ENCODE measurements at places on chromosomes 1 and 21.
A peak's percentile ranks its signal among the peaks of the same experiment; 100 is the strongest.

DNA sequence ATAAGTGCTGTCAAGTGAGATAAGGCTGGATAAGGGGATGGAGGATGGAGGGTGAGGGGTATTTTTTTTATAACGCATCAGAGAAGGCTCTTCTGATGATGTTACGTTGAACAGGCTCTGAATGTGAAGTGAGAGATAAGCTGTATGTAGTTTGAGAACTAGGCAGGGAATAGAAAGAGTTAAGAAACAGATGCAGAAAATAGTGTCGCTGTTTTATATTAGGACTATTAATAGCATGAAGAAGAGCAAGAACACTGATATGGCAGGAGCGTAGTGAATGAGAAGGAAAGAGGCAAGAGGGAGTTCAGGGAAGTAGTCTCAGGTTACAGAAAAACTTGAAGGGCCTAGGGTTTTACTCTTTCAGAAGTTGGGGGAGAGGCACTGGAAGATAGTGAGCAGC is 59.8 kb downstream of the GPR88 start:
- DNase-seq, result no peak

DNA sequence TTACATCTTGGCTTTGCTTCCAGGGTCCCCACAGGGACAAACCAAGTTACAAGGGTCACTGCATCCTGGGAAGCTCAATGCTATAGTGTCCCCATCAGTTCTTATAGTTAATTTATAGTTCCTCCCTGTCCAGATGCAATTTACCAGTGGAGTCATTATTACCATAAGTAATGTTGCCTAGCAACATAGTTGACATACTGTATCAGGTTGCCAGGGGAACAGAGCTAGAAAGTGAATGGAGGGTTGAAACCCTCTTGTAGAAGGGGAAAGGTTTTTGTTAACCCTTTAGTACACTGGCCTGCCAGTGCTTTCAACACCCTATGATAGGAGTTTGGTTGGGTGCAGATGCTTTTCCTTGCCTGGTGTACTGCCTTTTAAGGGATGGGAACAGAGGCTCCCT is 34.3 kb upstream of the TTC4 start:
- no peak for DNase-seq

- no peak for DNase-seq
Observed at GRCh38 chr1:3402258-3403010, 52.0 kb upstream of the ARHGEF16 start.

DNA sequence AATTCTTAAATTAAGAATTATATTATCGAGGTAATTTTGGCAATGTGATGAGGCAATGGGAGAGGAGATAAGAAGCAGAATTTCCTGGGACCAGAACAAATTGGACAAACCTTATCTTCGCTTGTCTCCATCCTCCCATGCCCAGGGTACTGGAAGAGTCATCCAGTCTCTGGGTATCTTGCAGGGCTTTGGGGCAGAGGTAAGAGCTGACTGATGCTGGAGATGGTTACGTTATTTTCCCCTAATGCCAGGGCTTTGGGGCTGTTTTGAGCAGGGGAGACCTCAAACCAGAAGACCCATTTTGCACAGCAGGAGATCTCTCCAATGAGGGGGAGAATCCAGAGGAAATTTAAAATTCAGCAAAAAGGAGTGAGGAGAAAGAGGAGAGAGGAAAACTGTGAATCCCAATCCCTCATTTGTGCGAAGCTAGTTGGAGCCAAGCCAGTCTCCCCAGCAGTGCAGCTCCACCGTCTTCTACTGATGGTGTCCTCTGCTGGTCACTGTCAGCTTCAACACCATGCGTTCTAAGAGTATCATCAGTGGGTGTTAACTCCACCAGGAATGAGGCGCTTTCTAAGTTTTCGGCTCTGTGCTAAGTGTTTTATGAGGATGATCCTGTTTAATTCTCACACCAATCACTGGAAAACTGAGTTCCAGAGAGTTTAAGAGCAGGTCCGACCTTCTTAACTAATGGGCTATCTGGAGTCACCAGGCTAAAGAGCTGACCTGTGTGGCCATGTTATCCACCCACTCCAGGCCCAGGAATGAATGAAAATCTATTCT is 86.8 kb upstream of the CD34 start:
- peak; percentile 33 for DNase-seq

GRCh38 chr1:98388441-98388840 is 273.1 kb upstream of the SNX7 start:
- peak; percentile 56 for DNase-seq

- DNase-seq, result no peak
Observed at GRCh38 chr1:30133414-30134055, 589.9 kb downstream of the MATN1 start.

GRCh38 chr1:219626865-219627264 is 14.0 kb upstream of the ZC3H11B start:
- no peak for DNase-seq

DNA sequence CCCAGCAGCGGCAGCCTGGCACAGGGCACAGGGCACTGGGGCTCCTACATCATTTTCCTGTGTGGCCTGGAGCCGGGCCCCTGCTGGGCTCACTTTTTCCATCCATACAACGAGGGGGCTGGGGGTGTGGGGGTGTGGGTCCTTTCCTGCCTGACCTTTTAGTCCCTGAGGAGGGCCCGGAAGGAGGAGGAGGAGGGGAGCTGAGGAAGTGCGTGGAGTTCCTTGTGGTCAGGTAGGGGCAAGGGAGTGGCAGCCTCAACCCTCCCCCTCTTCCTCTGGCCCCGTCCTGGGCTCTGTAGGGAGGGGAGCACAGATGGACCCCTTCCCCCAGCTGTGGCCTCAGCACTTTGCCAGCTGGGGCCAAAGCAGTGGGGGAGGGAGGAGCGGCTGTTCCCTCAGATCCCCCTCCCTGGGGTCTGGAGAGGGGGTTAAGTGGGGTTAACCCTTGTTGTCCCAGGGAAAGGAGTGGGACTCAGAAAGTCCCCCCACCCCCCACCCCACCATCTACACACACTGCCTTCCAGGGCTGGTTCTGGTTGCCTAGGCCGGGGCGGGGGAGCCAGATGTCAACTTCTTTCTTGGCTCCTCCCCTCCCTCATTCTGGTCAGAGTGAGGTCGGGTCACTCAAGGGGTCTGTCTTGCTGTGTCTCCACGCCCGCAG is 5.7 kb downstream of the NTRK1 start:
- DNase-seq, result no peak

GRCh38 chr1:179105393-179105792 is 23.5 kb downstream of the TOR3A start:
- DNase-seq, result no peak

DNA sequence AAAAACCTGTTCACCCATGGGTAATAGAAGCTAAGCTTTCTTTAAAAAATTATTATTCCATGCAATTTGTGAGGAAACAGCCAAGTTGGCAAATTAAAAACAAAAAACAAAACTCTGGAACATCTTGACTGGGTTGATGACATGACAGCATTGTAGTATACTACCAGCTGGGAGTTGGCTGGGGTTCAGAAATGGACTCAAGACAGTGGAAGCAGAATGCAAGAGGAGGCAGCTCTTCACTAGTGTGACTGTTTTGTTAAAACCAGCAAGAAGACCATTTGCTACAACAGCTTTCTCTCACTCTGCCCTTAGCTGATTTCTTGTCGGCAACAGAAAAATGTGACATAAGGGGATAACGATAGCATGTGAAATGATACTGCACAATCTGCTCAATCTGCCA is 1298.9 kb upstream of the ADGRL4 start:
- DNase-seq, result no peak

- DNase-seq, result no peak
Observed at GRCh38 chr1:59136541-59137275, 160.2 kb upstream of the FGGY start.

DNA sequence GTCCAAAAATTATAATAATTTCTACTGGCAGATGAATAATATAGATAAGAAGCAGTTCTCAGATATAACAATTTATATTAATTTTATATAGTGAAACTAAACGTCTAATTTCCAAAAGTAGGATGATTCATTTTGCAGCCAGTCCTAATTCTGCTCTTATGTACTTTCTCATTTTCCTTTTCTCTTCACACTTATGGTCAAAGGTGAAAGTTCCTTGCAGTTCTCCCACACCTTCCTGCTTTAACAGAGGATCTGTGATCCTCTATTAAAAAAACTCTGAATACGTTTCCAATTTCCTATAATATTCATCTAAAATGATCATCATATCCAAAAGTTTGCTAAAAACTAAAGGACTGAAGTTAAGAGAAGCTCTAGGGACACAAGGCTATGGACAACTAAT is 78.5 kb downstream of the KIFAP3 start:
- no peak for DNase-seq

DNA sequence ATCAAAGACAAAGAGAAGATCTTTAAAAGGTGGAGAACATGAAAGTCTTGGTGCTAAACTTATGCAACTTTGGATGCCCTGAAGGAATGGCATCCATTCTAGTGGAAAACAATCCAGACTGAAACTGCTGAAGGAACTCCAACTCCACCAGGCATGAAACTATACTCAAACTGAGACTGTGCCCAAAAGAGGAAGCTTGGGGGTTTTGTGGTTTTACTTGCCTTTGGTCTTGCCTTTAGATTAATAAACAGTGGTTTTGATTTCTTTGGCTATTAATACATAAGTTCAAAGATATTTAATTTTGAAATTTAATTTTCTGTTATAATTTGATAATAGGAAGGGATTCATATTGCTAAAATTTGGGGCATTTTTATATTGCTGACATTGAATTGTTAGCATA is 17.4 kb upstream of the SLC30A10 start:
- DNase-seq, result peak; percentile 31

- DNase-seq, result no peak
Observed at GRCh38 chr1:31617218-31617915, at the start of gene HCRTR1. TSS of gene HCRTR1 (plus strand) at chr1:31617689. CDS start at chr1:31619193, 1,504 bp downstream.

GRCh38 chr1:66450847-66451246 is 83.1 kb upstream of the SGIP1 start:
- DNase-seq, result no peak

GRCh38 chr1:10745886-10746455 is 50.5 kb downstream of the CASZ1 start:
- no peak for DNase-seq

DNA sequence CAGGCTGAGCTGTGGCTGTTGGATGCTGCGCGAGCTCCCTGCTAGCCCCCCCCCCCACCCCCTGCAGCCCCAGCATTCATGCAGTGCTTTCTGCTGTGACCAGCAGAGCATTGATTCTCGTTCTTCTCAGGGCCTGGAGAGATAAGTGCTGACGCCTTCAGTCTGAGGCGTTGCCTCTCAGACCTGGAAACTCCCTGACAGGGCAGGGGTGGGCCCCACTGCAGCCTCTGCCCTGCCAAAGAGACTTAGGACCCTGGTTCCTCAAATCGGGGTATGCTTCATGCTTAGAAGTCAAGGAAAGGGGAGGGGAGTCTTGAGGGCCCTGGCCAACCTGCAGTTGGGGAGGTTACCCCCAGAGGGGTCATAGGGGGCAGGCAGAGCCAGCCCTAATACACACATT is 38.5 kb downstream of the PTPRF start:
- no peak for DNase-seq

DNA sequence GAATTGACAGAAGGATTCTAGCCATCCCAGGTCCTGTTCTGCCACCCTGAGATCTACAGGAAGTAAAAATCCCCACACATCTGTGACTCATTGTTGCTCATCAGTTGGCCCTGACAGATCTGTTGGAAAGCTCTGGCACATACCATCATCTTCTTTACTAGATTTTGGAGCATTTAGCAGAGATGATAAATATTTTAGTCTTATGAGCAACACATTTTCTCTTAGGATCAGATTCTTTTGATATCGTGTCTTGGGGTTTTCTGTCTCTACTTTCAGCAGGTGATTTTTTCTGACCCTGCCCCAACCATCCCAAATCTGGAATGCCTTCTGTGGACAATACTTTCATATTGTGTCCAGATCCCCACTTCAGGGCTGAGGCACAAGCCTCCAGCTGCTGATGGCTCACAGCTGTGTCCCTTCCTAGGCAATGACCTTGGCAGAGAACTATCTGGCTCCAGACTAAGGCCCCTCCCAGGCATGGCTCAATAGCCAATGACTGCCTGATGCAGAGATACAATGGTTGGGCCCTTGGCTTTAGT is 102.8 kb downstream of the GDAP2 start:
- no peak for DNase-seq

DNA sequence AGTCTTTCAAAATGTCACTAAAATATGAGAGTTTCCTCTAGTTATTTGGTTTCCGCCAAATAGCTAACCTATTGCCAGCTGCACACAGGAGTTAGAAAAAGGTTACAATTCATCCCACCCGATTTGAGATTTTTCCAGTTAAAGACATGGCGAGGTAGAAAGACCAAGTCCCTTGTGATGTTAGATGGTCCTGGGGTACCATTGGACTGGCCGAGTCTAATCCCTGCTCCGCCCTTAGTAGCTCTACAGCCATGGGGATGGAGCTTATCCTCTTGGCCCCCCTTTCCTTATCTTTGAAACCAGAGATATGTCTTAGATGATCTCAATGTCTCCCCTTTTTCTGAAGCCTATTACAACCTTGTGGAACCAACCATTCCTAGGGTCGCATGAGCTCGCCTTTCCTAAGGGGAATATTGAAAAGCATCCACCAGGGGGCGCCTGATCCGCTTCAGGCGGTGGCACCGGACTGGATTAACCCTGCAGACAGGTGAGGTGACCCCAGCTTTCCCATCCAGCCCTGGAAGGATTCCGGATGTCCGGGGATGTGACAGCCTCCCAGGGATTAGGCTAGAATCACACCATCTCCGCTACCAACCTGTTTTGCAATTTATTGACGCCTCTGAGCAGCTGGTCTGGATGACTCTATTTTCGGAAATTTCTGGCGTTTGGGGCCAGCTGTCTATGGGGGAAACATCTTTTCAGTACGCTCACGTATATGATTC is 68.3 kb upstream of the SIM2 start:
- peak; percentile 17 for DNase-seq

DNA sequence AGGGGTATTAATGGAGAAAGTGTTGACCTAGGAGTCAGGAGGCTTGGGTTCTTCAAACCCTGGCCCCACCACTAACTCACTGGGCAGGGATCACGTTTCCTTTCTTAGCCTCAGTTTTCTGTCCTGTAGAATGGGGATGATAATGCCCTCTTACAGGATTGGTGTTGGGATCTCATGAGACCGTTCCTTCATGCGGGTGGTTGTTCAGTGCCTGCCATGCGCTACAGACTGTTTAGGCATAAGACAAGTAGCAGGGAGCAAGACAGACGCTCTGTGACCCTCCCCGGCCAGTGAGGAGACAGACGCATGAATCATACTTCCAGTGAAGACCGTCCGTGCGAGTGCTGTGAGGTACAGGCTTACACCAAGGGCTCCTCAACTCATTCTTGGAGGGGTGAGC is 81.7 kb downstream of the MAN1C1 start:
- no peak for DNase-seq

- DNase-seq, result no peak
Observed at GRCh38 chr21:27589781-27590180, 622.9 kb upstream of the ADAMTS5 start.

DNA sequence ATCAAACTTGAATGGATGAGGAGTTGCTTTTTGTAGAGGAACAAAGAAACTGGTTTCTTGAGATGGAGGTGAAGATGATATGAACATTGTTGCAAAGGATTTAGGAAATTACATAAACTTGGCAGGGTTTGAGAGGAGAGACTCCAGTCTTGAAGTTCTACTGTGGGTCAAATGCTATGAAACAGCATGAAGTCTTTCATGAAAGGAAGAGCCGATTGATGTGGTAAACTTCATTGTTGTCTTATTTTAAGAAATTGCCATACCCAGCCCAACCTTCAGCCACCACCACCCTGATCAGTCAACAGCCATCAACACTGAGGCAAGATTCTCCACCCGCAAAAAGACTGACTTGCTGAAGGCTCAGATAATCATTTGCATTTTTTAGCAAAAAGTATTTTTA is 52.2 kb downstream of the SIPA1L2 start:
- no peak for DNase-seq
